ENCODE measurements at places on chromosomes 12 and 14.

- no peak for DNase-seq
These were observed 11.7 kb downstream of the NOC4L start for GRCh38 chr12:132155771-132156572.

DNA sequence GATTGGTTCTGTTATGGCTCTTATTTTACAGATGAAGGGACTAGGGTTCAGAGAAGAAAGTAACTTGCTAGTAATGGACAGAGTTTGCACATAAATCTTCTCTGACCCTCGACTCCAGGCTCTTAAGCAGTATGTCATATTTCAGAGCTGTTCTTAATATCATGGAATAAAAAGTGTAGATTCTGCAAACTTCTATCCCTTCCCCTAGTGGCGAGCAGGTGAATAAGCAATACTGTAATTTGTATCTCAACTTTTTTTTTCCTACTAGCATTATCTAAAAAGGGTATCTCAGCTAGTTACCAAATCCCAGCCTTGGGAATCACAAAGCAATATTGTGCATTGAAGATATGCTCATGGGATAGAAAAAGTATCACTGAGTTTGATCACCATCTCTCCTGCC is 83.2 kb downstream of the ANO4 start:
- DNase-seq = no peak

- no peak for DNase-seq
These were observed 83.5 kb upstream of the MAX start for GRCh38 chr14:65185829-65186228.

DNA sequence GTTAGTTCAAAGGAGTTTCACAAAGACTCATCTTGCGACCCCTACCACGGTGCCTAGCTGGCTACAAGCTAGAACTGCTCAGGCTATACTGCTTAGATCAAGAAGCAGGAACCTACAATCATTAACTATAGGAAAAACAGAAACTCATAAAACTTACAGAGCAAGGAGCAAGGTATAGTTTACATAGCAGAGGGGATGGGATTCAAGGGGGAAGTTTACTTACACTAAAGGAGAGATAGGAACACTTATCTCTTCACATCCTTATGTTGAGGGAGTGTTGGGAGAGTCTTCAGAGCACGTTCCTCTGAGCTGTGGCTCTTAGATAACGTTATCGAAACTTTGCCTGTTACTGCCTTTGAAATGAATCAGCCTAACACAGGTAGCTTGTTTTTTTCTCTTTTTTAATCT is 58.1 kb downstream of the FSCB start:
- no peak for DNase-seq

DNA sequence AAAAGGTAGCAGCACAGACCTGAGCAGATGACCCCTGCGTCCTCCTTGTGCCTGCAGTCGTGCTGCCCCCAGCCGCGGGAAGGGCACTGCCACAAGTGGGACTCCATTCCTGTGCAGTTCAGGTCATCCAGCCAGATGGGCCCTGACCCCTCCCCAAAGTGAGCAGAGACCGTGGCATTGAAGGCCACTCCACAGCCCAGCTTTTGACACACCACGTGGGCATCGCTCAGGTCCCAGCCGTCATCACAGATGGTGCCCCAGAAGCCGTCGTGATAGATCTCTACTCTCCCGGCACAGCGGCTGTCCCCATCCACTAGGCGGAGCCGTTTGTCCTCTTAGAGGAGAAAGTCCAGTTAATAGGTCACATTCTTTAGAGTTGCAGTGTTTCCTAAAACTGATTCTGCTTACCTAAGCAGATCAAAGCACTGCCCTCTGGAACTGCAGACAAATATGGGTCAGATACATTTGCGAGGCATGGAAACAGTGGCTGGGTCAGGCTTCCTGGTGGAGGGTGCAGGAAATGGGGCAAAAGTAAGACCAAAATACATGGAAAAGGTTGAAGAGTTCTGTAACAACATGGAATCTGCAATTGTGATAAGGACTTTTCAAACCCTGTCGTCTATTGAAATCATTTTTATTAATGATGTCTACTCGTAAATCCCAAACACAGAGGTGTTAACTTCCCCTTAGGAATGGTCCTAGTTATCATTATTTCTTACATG is 69.4 kb downstream of the CD163L1 start:
- no peak for DNase-seq

DNA sequence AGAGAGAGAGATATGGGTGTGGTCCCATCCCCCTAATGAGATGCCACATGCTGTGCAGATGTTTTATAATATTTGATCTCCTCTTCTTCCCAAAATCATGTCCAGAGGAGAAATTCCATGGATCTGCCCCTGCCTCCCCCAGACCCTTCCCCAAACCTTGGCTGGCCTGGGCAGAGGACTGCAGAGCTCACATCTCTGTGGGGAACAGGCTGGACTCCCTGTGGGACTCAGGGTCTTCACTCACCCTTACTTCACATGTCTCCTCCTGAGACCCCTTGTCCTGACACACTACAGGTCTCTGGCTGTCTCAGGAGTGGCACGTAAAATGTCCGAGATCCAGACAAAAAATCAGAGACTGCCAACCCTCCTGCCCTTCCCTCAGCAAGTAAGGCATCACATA is 76.0 kb upstream of the CAPRIN2 start:
- no peak for DNase-seq

GRCh38 chr14:67666750-67667449 is 7.5 kb downstream of the VTI1B start:
- DNase-seq = no peak

GRCh38 chr12:60594035-60594711 is 998.3 kb downstream of the SLC16A7 start:
- no peak for DNase-seq

GRCh38 chr14:100710826-100711462 is 15.7 kb upstream of the DLK1 start:
- no peak for DNase-seq

DNA sequence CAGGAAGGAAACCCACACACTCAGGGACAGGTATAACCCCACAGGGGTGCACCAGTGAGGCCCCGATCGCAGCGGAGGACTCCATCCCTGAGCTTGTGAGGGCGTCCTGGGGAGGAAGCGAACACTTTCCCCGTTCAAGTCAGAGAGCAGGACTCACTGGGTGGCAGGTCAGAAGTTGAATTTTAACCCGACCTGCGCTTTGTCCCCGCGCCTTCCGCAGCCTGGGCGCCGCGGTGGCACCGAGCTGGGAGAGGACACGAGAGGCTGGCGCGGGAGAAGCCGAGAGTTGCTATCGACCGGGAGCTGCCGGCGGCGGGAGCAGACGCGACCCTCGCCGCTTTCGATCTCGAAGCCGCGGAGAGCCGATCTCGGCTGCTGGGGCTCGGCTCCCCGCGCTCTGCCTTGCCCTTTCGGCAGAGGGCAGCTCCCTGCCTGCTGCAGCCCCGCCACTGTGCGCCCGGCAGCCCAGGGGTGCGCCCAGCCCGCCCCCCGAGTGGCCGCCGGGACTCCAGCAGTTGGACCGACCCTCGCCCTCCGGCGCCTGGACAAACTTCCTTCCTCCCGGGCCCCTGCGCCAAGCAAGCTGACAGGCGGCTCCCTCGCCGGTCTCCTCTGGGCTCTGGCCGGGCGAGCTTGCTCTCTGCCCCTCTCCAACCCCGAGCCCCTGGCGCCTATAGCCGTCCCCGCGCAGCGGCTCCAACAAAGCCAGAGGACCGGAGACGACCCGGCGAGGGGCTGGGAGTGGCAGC is 918 bp downstream of the LIN7A start:
- no peak for DNase-seq

DNA sequence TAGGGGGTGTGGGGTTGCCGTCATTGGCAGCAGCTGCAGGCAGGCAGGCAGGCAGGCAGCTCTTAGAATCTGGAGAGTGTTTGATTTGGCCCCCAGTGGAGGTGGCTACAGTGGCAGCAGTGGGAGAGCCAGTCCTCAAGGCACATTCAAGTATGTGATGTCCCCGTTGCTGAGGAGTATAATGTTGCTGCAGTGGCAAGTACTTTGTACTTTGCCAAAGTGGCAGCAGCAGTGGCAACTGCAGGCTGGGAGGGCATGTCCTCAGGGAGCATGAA is 147.1 kb downstream of the PAPOLA start:
- DNase-seq = no peak

DNA sequence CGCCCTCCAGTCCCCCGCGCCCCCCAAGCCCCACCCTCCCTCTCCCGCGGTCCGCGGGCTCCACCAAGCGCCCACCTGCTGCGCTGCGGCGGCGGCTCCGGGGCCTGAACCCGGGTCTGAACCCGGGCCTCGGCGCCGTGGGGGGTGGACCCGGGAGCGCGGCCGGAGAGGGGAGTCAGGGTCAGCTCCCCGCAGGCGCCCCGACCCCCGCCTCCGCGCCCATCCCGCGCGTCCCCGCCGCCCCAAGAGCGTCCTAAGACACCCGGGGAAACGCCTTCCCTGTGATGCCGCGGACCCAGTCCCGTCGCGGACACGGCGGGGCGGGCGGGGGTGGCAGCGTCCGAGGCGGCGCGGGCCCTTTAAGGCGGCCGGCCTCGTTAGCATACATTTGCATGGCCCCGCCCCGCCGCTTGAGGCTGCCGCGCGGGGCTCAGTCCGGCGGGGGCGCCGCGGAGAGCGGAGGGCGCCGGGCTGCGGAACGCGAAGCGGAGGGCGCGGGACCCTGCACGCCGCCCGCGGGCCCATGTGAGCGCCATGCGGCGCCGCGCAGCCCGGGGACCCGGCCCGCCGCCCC is at the start of gene MMP17:
Gene MMP17, plus strand, starts transcription at position 433 of the 574 bp plus-strand sequence. Its CDS starts 102 bp downstream, at position 535.
- no peak for DNase-seq

GRCh38 chr14:99769123-99769522 is 24.1 kb upstream of the EML1 start:
- no peak for DNase-seq

DNA sequence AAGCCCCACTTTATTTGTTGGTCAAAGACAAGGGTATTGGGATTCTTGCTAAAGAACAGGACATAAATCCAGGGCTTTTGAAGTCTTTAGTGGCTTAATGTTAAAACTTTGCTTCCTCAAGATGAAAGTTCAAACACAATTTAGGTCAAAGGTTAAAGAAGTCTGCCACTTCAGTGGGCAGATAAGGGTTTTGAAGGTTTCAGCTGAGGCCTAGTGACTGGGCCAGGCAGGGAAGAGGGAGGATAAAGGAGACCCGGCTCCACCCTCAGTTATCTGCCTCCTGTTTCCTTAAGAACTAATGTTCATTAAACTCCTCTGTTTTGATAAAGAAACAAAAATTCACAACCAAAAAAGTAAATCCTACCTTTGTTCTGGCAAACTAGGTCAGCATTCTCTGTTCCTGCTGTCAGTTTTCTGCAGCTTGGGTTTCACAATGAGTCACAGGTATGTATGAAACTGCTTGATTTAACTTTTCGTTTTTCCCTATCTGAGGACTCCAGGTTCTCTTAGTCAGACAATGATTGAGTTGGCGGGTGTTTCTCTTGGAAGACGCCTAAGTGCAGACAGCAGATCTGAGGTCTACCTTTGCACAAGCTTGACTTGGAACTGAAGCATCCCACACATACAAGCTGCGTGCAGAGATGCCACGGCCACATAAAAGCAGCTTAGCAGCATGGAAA is 208.3 kb downstream of the EXOC5 start:
- DNase-seq = no peak

DNA sequence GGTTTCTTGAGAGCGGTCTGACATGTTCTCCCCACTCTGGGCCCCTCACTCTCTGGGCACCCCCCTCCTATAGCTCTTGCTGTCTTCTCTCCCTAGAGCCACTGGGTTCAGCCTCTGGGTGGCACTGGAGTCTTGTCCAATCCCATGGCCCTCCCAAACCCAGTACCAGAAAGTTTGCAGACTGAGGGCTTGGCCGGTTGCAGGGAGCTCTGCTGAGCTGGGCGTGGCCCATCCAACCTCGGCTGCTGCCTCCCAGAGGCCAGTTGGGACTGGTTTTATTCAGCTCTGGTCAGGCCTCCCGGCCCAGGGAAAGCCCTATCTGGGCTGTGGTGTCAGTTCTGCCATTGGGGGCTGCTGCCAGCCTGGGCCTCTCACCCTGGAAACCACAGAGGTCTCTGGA is 37.9 kb downstream of the ISCA2 start:
- DNase-seq = no peak

DNA sequence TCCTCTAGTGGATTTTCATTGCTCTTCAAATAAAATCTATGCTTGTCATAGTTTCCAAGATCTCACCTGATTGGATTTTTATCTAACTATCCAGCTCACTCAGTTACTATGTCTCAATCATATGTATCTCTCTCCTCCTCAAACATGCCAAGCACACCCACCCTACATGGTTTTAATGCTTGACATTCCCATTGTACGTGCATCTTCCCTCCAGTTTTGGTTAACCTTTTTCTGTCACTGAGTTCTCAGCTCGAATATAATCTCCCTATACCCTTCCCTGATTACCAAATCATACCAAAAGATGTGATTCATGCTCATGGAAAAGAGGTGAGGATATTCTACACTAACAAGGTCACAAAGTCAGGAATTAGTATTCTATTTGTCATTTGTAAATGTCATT is 12.0 kb upstream of the PTPRQ start:
- DNase-seq = no peak

DNA sequence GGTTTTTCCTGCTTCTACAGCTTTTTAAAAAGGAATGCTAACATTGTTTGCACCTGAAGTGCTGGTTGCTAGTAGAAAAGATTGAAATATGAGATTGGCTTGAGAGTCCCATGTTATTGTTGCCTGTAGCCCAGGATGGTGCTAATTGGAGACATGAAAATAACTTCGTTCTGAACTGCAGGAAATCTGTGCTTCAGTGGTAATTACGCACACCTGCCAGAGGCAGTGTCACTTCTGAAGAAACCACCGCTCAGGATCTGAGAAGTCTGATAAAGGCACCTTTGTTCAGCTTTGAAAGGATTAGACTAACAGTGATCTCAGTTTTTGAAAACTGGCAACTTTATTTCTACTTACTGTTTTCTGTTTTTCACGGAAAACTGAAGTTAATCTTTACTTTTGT is 15.5 kb upstream of the ATP6V0A2 start:
- no peak for DNase-seq

GRCh38 chr12:119868992-119869391 is 8.1 kb downstream of the CIT start:
- DNase-seq = no peak

GRCh38 chr12:105369014-105369413 is 38.5 kb downstream of the C12orf75 start:
- DNase-seq = no peak

GRCh38 chr12:111155521-111155920 is 213.4 kb downstream of the PHETA1 start:
- DNase-seq = no peak
